ENCODE measurements at places on chromosomes 3 and 15.

DNA sequence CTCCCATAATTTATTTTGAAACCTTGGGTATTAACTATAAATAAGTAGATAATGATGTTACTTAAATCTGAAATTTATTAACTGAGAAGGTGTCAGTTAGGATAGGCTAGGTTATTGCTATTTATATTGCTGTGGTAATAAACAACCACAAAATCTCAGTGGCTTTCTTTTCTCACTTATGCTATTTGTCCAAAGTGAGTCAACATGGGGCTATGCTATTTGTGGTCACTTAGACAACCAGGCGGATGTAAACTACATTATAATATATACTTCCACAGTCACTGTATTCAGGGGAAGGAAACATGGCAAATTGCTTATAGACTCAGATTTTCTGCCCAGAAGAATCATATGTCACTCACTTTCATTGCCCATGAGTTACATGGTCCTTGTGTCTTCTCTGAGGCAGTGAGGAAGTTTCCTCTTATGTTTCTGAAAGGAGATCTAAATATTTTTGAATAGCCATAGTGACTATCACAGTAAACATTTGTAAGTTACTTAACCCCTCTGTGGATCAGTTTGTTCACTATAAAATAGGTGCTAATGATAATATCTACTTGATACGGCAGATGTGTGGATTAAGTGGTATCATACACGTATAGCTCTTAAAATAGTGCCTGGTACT is 19.8 kb downstream of the HMG20A start:
- DNase-seq, result no peak

DNA sequence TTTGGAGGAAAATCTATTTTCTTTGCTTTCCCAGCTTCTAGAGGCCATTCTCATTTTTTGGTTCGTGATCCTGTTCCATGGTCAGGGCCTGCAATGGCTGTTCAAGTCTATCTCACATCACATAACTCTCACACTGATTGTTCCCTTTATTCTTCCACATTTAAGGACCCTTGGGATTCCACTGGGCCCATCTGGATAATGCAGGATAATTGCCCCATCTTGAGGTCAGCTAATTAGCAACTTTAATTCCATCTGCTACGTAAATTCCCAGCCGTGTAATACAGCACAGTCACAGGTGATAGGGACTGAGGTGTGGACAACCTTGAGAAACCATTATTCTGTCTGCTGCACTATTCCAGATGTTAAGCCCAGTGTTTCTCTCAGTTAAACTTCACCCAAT is 311.6 kb upstream of the CNTN4 start:
- DNase-seq, result no peak

- DNase-seq, result no peak
Observed at GRCh38 chr15:92029767-92030166, 176.3 kb downstream of the SLCO3A1 start.

GRCh38 chr15:77541421-77542181 is 91.1 kb downstream of the LINGO1 start:
- DNase-seq, result no peak

DNA sequence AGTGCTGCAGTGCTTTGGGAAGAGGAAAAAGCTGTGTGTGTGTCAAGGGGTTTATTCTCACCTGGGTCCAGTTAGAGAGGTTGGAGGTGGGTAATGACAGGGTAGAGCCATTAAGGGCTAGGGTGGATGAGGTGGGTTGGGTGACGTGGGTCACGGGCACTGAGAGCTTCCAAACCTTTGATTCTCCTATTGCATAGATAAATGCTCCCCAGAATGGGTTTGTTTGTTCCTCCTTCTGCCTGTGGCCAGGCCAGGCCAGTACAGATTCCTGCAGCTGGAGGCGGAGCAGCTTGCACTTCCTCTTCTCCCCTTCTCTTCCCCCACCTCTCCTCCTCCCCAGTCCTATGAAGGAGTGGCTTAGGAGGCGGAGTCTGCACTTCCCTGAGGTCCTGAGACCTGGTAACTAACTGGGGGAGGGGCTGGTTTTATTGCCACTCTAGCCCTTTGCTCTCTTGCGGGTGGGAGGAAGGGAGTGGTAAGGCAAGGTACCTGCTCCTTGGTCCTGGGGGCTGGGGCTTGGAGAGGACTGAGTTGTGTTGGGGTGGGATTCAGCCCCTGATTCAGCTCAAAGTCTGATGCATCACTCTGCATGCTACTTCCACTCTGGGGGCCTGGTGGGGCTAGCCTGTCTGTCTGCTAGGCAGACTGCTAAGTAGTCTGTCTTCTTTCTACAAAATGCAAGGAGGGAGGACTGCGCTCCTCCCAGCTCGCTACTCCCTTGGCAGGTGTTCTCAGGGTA is 3.5 kb downstream of the SPINT1 start:
- DNase-seq, result no peak

GRCh38 chr3:129022114-129023007 is 21.3 kb downstream of the EFCC1 start:
- DNase-seq, result no peak

DNA sequence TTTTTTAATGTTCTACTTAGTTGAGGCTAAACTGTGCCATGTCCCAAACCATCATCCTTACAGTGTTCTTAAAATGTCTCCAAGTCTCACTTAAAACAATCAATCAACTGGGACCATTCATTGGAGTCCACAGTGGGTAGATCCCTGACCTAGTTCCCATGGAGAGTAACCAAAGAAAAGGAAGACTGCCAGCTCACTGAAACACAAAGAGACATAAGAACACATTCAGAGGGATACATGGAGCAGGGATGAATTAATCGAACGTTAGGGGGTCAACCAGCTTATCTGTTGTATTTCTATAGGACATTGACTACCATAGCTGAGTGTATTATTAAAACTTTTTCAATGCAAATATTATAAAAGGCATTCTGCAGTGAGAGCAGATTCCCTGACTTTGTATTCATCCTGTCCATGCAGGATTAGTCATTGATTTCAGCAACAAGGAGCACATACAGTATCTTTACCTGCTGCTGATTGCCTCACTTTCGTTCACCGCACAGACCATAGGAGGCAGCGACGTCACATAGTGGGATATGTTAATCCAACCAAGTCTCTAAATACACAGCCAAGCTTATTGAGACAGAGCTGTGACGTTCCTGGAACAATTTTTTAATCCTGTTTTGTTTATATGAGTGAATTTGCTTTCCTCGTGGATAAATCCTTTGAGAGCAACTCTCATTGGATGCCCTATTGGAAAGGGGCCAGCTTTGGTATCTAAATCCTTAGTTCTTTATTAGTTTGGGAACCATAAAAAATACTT is 364.9 kb upstream of the RBMS3 start:
- no peak for DNase-seq

DNA sequence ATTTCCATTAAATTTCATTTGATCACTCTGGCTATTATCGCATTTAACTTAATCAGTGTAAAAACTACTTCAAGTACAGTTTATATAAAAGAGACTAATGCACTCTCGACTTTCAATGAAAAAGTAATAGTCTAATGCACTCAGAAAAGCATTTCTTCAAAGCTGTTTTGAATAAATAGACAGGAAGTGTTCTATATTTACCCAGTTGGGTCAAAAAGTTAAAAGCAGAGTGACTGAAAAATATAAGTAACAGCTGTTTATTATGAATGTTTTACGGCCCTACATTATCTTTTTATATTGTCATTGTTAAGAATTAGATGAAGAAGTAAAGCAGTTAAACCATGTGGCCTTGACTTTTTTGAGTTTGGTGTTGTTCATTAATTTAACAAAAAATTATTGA is 391.8 kb downstream of the ZPLD1 start:
- DNase-seq, result no peak

DNA sequence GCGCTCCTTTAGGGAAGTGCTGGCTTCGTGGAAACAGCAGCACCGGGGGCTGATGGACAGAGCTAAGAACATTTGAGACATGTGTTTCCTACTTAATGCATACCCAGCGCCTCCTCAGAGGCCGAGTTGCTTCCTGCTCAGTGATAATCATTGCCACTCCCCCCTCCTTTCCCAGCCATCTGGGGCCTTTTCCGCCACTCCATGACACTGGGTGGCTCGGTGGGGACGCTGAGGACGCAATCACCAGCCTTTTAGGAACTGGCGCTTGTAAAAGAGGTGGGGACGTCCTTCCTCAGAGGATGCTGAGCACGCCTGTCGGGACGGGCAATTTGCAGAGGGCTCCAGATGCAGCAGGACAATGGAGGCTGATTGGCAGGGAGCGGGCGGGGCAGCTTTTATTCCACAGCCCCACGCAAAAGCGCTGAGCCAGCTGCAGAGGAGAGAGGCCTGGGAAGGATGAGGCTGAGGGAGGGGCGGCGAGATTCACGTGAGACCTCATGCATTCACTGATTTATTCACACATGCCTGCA is 22.2 kb upstream of the IQSEC1 start:
- DNase-seq, result no peak

DNA sequence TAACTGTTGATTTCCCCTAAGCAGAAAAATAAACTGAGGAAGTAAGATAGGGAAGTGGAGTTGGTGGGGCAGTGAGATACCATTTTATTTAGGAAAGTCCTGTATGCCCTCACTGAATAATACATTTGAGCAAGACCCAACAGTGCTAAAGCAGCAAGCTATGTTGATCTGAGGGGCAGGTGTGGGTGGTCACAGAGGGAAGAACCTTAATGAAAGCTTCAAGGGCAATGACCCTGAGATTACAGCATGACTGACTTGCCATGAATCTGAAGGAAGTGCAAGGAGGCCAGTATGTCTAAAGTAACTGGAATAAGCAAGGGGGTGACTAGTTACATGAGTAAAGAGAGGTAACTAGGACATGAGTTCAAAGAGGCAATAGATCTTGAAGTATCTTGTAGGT is 159.5 kb downstream of the CD47 start:
- no peak for DNase-seq

- no peak for DNase-seq
Observed at GRCh38 chr3:195866686-195867511, 41.5 kb downstream of the TNK2 start.

DNA sequence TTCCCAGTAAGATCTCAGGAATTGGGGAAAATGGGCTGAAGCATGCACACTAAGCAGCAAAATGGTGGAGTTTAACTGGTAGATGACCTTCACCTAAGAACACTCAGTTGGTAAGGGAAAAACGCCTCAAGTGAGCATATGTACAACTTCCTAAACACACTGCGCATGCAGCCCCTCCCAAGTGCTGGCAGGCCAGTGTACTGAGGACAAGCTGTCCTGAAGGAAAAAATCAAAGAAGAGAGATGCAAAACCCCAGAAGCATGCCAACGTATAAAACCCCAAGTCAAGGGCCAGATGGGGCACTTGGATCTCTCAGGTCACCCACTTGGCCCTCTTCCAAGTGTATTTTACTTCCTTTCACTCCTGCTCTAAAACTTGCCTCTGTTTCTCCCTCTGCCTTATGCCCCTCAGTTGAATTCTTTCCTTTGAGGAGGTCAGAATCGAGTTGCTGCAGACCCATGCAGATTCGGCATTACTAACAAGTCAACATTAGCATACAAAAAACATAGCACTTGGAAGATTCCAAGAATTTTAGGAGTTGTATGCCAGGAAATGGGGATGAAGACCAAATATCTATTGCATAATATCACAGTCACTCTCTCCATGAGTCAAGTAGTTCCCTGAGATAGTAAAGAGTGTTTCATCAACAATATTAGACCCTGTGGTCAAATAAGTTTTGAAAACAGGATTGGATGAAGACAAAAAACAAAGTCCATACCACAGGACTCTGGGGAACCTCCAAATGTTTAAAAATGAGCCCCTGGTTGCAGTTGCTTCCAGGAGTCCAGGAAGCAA is 10.8 kb upstream of the FYCO1 start:
- DNase-seq, result no peak

DNA sequence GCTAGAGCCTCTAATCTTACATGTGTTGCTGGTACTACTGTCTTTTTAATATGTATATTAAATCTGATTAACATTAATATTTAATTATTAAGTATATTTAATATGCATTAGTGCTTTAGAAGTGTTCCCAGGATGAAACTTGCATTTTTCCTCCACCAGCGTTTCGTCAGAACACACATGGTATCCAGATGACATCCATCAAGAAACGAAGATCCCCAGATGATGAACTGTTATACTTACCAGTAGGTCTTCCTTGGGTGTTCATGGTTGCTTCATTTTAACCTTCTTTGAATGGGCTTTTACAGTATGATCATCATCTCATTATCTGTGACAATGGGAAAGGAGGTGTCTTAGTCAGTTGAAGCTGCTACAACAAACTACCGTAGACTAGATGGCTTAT is 238.0 kb downstream of the TP63 start:
- DNase-seq, result no peak

GRCh38 chr3:179304605-179305004 is 18.2 kb upstream of the ZNF639 start:
- no peak for DNase-seq

DNA sequence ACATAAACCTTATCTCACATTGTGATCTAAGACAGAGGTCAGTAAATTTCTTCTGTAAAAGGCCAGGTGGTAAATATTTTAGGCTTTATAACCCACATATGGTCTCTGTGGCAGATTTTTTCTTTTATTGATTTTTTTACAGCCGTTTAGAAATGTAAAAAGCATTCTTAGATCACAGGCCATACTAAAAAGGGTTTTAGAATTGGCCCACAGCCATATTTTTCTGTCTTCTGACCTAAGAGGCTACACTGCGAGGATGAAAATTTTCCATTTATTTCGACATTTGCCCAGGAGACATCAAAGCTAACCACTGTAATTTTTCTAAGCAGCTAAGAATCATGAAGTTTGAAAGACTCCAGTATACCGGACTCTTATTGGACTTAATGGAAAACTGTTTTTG is 377.2 kb upstream of the SGO1 start:
- no peak for DNase-seq

DNA sequence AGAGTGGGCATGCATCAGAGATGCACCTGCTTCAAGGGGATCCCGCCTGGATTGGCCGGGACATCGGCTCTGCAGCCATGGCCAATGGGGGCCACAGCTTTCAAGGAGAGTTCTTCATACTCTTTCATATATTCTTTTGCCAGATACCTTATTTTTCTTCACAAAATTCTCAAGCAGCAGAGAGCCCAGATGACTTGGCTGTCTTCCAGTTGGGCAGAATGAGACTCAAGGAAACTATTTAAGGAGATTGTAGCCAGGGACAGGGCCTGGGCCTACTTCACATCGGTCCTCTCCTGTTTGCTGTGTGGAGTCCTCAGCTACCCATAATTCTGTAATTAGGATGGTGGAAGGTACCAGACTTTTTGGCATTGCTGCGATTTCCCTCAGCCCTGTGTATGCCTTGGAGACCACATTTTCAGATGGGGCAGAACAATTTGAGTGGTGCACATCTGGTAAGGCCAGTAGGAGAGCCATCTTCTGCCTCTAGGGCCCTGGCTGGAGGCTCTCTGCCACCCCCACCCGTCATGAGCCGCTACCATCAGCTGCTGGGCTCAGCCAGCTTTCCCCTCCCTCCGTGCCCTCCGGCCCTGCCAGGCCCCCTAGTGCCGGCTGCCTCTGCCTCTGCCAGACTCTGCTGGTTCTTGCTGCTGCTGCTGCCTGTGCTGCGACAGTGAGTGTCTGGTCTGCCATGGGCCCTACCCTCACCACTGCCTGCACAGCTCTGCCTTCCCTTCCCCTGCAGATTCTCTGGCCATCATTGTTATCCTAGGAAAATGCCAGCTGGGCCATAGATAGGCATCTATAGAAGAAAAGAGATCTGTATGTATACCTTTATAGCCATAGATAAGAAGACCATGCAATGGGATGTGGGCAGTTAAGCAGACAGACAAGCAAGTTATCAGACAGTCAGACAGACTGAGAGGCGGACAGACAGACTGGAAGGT is 6.7 kb downstream of the PLIN1 start:
- no peak for DNase-seq
